ENCODE measurements at places on chromosomes 11 and 22. TPM values are rescaled to one million over a fixed set of nuclear protein-coding genes. Genes with fewer than 3 reads are reported as not detected.
A peak's percentile ranks its signal among the peaks of the same experiment; 100 is the strongest.

The TH gene
- total RNA-seq: under 0.01 TPM

The MIOX gene
- total RNA-seq: not detected

The DBX1 gene
- total RNA-seq: not detected

The MRGPRE gene
- total RNA-seq: not detected

The PGA5 gene
- not detected for total RNA-seq

The NPAS4 gene
- total RNA-seq: not detected

The CASP1 gene
- total RNA-seq: 10.8 TPM

The EXPH5 gene
- 22.3 TPM for total RNA-seq

- no peak for DNase-seq
Measured at GRCh38 chr22:24930678-24931077, 15.8 kb downstream of the LHFPL7 start.

- no peak for DNase-seq
Measured at GRCh38 chr11:75189108-75189507, 38.2 kb downstream of the SLCO2B1 start.

- peak; percentile 93 for DNase-seq
Measured at GRCh38 chr22:33785283-33785968, 134.8 kb downstream of the LARGE1 start.

GRCh38 chr11:106276859-106277436, 199.5 kb downstream of the AASDHPPT start:
- DNase-seq: peak; percentile 24

GRCh38 chr22:33918676-33919365, 1.5 kb downstream of the LARGE1 start:
- no peak for DNase-seq

DNA sequence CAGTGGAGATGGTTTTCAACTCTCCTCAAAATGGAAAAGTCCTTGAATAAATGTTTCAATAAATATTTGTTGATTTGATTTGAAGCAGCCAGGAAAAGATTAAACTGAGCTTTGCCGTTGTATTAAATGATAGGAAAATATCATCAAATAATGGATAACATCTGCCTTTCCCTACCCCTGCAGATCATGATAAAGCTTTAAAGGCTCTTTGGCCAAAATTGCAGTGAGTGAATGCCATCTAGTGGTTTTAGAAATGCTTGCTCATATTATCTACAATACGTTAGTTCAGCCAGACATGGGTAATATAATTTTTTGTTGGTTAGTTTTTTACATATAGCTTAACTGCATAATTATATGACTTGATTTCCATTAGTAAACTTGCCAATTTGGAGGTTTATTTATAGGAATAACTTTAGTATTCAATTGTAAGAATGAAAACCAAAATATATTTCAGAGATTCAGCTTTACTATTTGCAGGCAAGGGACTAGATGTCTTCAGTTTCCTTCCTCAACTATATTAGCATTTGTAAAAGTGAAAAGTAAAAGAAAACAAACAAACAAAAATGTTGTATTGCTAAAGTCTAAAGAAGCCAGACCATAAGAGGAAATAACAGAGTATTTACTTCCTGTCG, 159.2 kb downstream of the MSANTD4 start:
- peak; percentile 55 for DNase-seq

GRCh38 chr11:121024989-121025388, 1.1 kb downstream of the TBCEL start:
- DNase-seq: peak; percentile 65

DNA sequence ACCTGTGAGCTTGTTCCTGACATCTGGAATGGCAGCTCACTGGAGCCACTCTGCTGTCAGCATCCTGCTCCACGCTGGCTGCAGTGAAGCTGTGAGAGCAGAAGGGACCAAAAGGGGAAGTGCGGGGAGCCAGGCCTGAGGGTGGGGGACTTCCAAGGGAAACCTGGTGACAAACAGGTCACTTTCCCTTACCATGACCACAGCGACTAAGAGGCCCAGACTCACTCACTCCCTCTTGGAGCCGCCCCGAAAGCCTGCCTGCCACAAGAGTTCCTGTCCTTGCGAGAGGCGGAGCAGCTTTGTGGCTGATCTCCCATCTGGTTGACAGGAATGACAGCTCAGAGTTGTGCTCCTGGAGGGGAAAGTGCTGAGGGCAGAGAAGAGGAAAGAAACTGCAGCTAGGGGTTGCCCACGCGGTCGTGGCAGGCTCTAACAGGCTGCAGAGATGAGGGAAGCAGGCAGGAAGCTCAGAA, 183.8 kb upstream of the NTM start:
- DNase-seq: peak; percentile 29

DNA sequence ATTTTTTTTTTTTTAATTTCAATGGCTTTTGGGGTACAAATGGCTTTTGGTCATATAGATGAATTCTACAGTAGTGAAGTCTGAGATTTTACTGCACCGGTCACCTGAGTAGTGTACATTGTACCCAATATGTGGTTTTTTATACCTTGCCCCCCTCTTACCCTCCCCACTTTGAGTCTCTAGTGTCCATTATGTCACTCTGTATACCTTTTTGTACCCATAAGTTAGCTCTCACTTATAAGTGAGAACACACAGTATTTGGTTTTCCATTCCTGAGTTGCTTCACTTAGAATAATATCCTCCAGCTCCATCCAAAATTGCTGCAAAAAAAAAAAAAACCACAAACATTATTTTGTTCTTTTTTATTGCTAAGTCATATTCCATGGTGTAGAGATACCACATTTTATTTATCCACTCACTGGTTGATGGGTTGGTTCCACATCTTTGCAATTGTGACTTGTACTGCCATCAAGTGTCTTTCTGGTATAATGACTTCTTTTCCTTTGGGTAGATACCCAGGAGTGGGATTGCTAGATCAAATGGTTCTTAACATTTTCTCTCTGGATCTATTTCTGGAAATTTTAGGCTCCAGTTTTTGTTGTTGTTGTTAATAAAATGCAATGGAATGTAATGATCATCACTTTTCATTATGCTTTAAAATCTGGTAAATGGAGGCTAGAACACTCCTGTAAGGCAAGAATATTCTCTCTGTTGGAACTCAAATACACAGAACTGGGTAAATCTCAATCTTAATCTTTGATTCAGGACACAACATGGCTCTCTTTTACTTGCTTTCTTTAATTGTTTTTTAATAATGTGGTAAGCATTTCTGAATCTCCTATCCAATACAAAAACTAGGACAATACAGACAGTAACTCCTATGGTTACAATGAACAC, 10.3 kb downstream of the NEAT1 start:
- peak; percentile 28 for DNase-seq

DNA sequence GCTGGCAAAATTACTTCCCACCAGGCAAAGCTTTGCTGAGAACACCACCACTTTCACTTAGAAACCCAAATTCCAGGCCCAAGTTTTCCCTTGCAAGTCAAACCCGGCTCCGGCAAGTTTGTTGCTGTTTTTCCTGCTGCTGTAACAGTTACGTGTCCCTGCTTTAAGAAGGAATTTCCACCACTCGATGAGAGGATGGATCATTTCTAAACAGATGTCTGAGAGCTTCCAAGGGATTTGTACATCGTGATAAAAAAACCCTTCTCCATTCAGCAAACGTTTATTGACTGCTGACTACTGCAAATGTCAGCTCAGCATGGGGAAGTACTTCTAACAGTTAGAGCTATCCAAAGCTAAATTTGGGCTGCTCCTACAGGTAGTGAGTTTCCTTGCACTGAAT, 19.7 kb downstream of the P2RX3 start:
- DNase-seq: no peak

GRCh38 chr11:76805206-76805913, 22.2 kb downstream of the TSKU start:
- peak; percentile 48 for DNase-seq

DNA sequence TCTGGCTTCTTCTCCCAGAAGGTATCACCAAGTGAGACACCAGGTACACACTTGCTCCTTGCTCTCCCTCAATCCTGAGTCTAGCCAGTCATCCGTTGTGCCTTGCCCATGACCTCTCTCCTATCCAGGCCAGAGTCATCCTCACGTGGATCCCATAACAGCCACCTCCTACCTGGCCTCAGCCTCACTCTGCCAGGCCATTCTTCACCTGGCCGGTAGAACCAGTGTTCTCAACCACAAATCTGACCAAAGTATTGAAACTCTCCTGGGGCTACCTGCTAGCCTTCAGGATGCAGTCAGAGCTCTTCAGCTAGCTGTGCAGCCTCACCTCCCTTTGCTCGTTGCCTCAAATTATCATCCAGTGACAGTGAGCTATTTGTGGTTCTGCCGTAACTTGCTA, 37.7 kb downstream of the CHRDL2 start:
- no peak for DNase-seq

- peak; percentile 36 for DNase-seq
Measured at GRCh38 chr11:114036147-114036811, 23.2 kb upstream of the ZBTB16 start.

DNA sequence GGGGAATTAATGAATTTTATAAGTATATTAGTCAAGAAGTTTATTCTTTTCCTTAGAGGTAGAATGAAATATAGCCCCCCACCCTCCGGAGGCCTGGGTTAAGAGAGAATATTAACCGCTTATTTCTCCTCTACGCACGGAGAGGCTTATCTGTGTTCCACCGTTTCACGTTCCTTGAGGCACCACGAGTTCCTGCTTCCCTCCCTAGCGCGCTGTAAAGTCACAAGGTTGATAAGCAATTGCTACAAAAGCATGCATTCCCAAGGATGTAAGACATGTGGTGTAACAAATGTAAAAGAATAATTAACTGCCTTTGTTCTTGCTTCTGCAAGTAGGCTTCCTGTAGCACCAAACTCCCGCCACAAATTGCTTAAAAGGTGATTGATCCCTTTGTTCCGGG, 1.5 kb upstream of the ANKRD42 start:
- DNase-seq: no peak

- peak; percentile 28 for DNase-seq
Measured at GRCh38 chr22:19756288-19757128, 4.1 kb upstream of the TBX1 start.

DNA sequence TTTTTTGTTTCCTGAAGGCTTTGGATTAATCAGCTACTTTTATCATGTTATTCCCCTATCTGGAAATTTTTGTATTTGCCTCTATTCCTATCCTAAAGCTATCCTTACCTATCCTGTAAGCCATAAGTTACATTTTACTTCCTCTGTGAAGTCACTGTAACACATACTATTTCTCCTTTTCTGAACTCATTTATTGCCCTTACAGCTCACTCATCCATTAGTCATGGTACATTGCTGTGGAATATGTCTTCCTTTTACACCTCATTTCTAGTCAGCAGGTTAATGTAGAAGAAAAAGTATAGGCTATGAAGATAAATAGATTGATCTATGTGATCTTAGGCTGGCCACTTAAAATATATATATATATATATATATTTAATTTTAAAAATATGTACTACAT, 28.0 kb downstream of the SWAP70 start:
- DNase-seq: peak; percentile 90

GRCh38 chr11:27387362-27387761, 24.3 kb upstream of the CCDC34 start:
- DNase-seq: no peak

DNA sequence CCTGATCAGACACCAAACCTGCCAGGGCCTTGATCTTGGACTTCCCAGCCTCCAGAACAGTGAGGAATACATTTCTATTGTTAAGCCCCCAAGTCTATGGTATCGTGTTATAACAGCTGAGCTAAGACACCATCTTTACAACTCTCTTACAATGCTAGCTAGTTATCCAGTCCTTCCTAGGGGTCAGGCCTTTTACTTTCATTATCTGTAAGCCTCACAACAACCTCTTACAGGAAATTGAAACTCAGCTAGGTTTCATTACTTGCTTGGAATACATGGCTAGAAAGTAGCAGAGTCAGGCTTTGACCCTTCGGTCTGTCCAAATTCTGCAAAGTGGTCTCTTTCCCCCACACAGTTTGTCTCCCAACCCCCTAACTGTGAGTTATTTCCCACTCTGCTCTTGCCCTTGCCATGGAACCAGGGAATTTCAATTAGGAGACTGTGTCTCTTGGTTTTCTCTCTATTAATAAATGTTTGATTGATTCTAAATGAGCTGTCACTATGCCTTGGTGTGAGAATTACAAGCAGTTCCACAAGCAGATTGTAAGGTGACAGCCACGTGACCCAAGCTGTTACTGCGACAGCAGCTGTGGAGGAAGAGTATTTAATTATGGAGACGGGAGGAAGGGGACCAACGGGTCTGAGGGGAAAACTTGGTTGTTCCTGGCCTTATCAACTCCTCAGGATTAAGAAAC, 38.4 kb upstream of the CLMP start:
- no peak for DNase-seq

GRCh38 chr11:120182372-120182771, 28.5 kb upstream of the OAF start:
- DNase-seq: no peak

- DNase-seq: no peak
Measured at GRCh38 chr22:29887358-29887757, 4.4 kb downstream of the MTMR3 start.

GRCh38 chr11:65644837-65645236, 6.9 kb downstream of the SIPA1 start:
- DNase-seq: no peak

DNA sequence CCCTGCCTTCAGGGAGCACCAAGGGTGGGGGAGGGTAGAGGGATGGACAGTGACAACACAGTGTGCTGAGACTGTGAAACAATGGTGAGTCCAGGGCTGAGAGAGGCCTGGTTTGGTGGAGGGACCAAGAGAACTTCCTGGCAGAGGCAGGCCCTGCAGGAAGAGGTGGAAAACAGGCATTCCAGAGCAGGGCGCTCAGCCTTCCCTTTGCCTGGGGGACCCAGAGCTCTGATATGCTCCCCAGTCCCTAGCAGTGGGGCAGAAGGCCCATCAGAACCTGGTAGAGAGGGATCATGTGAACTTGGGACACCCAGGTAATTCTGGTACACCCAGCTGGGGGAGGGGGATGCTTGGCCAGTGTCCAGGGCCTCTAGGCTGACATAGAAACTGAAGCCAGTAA, 17.2 kb upstream of the UVRAG start:
- no peak for DNase-seq

DNA sequence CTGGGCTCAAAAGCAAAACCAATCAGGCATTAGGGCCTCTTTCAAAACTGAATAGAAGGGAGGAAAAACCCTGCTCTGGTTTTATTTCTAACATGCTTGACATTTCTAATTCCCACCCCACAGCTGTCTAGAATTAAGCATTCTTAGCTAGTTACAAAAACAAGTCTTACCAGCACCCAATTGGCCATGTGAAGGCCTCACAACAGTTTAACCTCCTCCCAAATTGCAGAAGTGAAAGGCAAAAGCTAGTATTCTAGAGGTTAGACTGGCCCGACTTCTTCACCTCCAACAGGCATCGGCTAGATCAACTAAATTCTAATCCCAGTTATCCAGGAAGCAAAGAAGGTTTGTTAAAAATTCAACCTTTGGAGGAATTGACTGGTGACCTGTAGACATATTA, 6.5 kb downstream of the SF1 start:
- DNase-seq: no peak

DNA sequence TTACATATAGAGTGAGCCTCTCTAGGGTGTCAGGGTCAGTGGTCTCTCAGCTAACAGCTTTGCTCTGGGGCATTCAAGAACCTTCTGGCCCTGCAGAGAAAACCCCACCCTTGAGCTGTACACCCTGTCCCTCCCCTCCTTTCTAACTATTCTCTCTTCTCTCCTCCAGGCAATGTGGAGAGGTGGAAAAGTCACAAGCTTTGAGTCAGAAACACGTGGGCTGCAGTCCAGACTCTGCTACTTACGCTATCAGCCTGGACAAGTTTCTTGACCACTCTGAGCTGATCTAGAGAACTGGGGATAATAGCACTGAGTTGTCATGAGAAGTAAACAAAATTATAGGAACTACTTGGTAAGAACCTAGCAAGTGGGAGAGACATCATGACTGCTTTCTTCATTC, 10.7 kb upstream of the FAM83F start:
- peak; percentile 77 for DNase-seq

All from bronchial epithelial cell (primary cell).